ENCODE measurements at places on chromosomes 4 and X. TPM values are rescaled to one million over a fixed set of nuclear protein-coding genes. Genes with fewer than 3 reads are reported as not detected.

Gene PABPC4L
- 1.0 TPM for total RNA-seq

Gene MAGEB1
- not detected for total RNA-seq

DNA sequence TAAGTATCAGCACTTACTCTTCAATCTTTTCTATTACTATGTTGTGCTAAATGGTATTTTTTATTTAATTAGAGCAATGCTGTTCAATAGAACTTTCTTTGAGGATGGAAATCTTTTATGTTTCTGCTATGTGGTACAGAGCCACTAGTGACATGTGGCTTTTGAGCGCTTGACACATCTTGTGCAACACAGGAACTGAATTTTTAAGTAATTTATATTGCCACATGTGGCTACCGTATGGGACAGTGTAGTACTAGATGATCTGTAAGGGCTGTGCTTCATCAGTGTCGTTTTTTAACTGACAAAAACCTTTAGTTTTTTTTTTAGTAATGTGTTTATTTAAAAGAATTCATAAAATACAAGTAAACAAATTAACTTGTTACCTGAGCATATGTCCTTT is 22.4 kb downstream of the HPRT1 start:
- DNase-seq = no peak

DNA sequence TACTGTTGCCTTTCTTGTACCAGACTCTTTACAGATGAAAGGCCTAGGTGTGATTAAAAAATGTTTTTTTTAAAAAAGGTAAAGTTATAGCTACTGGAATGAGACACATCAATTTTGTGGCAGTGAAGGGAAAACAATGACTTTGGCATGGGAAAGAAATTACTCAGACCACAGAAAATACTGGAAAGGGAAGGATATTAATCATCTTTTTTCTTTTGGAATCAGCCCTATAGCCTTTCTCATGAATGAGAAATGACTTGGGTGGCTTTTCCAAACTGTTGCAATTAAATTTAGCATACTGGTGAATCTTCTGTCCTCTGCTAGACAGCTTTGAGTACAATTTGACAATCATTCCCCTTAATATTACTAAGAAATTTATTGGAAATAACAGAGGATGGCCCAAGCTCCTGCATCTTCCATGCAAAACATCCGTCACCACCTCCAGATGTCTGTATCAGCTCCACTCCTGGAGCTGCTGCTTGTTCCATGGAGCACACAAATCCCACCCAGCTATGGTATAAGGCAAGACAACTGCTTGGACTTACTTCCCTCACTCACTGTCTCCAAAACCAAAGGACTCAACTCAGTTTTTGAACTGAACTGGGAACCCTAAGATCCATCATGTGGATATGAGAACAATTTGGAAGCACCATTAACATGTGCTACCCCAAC is 97.6 kb upstream of the ARSJ start:
- DNase-seq = no peak

DNA sequence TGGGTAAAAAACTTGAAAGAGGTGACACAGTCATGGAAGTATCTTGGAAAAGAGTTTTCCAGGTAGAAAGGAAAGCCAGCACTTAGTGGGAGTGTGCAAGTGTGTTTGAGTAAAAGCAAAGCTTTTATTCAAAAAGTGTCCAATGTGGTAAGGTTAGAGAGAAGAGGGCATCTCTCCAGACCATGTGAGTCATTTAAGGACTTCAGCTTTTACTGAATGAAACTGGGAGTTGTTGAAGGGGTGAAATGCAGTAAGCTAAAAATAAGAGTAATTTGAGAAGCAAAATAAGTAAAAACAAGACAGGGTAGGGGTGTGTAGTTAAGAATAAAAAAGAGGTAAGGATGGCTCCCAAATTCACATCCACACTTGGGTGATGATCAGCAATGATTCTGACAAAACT is 238.9 kb downstream of the SLC7A11 start:
- DNase-seq = no peak

GRCh38 chr4:19177616-19178015 is 1074.1 kb upstream of the SLIT2 start:
- DNase-seq = no peak
